ENCODE measurements at places on chromosomes 6 and 20.

GRCh38 chr6:147514831-147515230 lies 6.3 kb downstream of the SAMD5 start:
- no peak for DNase-seq

DNA sequence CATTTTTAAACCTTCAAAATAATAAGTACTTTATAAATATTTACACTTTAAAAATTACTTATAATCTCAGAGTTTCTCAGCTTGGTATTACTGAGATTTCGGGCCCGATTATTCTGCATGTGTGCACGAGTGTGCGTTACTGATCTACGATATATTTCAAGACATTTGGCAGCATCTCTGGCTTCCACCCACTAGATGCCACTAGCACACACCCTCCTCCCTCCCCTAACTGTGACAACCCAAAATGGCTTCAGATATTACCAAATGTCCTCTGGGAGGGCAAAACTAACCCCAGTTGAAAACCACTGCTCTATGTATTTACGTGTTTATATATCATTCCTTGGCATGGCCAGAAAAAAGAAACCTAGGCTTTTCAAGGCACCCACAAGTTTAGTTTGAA lies 95.9 kb downstream of the FYN start:
- no peak for DNase-seq

DNA sequence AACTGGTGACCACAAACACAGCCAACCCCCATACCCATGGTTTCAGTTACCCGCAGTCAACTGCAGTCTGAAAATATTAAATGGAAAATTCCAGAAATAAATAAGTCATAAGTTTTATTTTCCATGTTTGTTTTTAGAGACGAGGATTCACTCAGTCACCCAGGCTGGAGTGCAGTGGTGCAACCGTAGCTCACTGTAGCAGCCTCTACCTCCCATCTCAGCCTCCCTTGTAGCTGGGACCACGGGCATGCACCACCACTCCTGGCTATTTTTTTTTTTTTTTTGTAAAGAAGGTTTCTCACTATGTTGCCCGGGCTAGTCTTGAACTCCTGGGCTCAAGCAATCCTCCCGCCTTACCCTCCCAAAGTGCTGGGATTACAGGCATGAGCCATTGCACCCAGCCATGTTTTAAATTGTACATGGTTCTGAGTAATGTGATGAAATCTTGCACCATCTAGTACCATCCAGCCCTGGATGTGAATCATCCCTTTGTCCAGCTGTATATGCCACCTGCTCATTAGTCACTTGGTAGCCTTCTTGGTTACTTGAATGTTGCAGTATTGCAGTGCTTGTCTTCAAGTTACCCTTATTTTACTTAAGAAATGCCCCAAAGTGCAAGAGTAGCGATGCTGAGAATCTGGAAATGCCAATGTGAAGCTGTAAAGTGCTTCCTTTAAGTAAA lies 14.5 kb downstream of the CSNK2A1 start:
- no peak for DNase-seq

DNA sequence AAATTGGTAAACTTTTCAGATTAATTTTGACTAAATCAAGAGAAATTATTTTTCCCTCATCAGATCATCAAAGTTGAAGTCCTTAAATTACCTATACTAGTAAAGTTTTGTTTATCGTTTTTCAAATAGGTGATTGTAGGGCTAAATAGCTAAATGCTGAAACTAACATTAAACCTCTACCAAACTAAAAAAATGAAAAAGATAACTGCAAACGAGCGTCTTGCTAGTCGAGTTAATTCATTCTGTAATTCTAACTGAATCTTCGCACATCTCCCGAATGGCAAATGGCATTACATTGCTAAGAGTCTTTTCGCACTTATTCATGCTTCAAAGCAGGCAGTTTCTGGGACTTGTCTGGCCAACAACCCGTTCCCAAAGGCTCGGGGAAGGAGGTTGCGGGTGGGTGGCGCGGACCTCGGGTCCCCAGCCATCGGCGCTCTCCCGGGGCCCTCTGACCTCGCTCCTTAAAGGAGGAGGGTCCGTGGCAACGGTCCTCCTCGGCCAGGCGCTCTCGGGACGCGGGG lies 43.8 kb downstream of the POPDC3 start:
- no peak for DNase-seq

GRCh38 chr20:45822857-45823256 lies 4.3 kb downstream of the TNNC2 start:
- no peak for DNase-seq

DNA sequence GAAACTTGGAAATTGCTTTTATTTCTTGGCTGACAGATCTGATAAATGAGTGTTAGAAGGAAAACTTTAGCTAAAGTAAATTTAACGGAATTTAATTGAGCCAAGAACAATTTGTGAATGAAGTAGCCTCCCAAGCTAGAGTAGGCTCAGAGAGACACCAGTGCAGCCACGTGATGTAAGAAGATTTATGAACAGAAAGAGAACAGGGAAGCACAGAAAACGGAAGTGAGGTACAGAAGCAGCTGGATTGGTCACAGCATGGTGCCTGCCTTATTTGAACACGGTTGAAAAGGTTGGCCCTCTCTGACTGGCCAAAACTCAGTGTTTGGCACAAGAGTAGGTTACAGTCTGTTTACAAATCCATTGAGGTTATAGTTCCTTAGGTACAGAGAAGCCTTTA lies 29.5 kb upstream of the IFNGR1 start:
- DNase-seq = no peak

- DNase-seq = no peak
Observed at GRCh38 chr6:25173951-25174474, 105.2 kb upstream of the CARMIL1 start.

DNA sequence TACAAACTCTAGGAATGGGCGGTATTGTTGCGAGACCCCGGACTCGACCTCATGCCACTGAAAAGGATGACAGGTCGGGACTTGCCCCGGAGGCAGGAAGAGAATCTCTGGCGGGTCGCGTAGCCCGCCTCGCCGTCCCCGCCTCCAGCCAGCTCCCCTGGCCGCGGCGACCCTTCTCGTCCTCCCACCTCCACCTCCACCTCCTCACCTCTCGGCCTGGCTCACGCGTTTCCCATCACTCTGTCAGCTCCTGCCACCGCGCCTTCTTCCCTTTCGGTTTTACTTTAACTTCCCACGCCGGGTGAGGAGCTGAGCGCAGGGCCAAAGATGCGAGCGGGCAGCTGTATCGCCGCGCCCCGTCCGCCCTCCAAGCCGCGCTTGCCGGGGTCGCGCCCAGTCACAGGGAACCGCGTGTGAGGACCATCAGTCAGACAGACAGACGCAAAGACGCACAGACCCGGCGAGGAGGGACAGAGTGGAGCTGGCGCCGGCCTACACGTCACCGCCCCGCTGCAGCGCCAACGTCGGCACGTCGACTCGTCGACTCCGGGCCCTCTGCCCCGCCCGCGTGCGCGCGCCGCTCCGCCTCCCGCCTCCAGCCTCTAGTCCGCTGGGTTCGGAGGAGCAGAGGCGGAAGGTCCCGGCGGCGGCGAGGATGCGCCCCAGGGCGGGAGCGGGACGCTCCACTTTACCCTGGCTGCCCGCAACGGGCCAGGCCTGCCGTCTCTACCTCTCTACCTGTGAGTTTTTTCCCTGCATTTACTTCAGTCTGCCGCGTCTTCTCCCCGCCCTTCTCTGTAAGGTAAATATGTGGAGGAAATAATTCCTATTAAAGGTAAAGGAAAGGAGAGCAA lies at the start of gene ASCC3:
Gene ASCC3, minus strand, starts transcription at position 477 of the 854 bp plus-strand sequence. CDS start 13,332 bp downstream, outside the sequence.
- peak; percentile 74 for DNase-seq

GRCh38 chr6:166705069-166705468 lies 78.0 kb upstream of the RPS6KA2 start:
- no peak for DNase-seq

GRCh38 chr6:37777272-37777834 lies 42.2 kb upstream of the ZFAND3 start:
- no peak for DNase-seq

All from GM12891 (cell line).